Activated CD8-positive, alpha-beta memory T cell treated with anti-CD3 and anti-CD28 coated beads, Interleukin-2, amount 10 ng/mL, durations not matched to agents 7 days and 5 days (primary cell): ENCODE measurements at places on chromosomes 1 and 21.

GRCh38 chr1:244155661-244156060 lies 104.6 kb downstream of the ZBTB18 start:
- H3K36me3 ChIP-seq: no peaks in the 10 kb centered on the region
- H3K4me1 ChIP-seq: no peaks in the 10 kb centered on the region
- H3K27ac ChIP-seq: no peak overlapping the region
- H3K27me3 ChIP-seq: peaks cover 6% of the 10 kb centered on the region

DNA sequence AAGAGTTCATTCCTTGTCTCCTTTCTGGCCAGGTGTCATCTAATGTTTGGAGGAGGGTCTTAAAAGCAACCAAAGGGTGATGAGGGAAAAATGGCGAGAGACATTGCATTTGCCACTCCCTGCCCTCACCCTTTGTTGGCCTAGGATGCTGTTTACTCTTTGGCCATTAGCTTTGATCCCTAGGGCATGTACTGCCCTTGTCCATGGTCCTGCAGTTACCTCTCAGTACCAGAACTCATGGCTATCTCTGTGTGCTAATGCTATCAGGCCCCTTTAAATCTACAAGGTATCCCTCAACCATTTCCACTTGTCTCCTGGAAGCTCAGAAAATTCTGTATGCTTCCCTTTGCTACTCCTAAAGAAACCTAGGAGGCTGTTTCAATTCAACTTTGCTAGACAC lies 424.8 kb upstream of the PLXNA2 start:
- peaks cover under 1% of the 10 kb centered on the region for H3K27me3 ChIP-seq
- H3K4me1 ChIP-seq: no peaks in the 10 kb centered on the region
- DNase-seq: no peak
- no peak overlapping the region for H3K27ac ChIP-seq
- no peak overlapping the region for H3K4me3 ChIP-seq

DNA sequence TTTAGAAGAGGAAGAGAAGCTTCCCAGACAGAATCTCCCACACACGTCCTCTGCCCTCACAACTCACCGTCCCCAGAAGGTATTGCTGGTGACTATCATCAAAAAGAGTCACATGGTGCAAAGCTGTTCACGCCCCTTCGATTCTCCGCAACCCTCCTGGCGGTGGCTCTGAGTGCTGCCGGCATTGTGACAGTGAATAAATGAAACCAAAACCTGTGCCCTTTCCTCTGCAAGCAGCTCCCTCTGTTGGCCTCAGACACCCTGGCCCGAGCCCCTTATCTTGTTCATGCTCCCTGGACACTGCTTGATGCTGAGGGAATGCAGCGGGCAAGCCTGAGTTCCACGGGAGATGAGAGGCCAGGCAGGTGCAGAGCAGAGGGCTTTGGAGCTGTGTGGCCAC lies 510.3 kb downstream of the NPHP4 start:
- H3K27ac ChIP-seq: no peak overlapping the region
- peaks cover 3% of the 10 kb centered on the region for H3K4me1 ChIP-seq
- no peaks in the 10 kb centered on the region for H3K27me3 ChIP-seq
- DNase-seq: peak; percentile 62
- H3K4me3 ChIP-seq: no peak overlapping the region

DNA sequence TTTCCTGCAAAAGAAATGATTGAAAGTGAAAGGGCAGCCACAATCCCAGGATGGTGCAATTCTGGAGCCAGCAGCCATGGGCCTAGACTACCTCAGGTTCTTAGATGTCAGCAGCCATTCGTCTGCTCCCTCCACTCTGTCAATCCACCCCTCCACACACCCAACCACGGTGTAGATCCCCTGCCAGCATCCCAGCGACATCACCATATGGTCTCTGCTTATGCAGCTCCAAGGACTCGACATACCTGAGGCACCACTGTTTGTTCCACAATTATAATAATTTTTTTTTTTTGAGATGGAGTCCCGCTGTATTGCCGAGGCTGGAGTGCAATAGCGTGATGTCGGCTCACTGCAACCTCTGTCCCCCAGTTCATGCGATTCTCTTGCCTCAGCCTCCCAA lies 6.5 kb downstream of the SYNC start:
- peaks cover 14% of the 10 kb centered on the region for H3K27me3 ChIP-seq
- no peak for DNase-seq
- H3K36me3 ChIP-seq: no peaks in the 10 kb centered on the region

DNA sequence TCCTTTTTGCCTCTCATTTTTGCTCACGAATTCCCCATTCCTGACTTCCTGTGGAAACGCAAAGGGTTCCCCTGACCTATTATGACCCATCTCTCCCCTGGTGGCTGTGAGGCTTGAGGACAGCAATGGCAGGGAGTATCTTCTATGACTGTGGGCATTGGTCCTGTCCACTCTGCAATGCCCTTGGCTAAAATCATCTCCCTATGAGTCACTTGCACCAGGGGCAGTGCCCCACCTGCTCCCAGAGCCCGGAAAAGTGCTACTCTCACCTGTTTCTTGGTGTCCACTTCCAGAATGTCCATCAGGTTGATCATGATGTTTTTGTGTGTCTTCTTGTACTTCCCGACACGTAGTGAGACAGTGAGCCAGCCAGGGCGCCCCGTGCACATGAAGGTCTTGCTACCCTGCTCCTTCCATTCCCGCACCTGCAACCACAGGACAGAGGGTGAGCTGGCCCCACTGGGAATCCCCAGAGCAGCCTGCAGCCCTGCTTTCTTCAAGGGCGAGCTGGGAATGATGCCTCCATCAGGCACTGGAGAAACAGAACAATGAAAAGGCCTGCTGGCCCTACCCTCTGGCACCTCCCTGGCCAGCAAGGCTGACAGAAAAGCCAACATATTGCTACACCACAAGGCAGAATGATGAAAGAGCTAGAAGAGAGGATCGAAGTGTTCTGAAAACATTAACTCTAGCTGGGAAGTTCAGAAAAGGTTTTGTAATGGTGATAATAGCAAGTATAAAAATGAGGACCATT lies 3.5 kb downstream of the DHCR24 start:
- no peak for DNase-seq
- peaks cover 65% of the 10 kb centered on the region for H3K4me1 ChIP-seq
- peaks cover 5% of the 10 kb centered on the region for H3K27me3 ChIP-seq
- H3K4me3 ChIP-seq: no peak overlapping the region
- no peak overlapping the region for H3K27ac ChIP-seq
- H3K36me3 ChIP-seq: peaks cover 58% of the 10 kb centered on the region

- H3K4me3 ChIP-seq: no peak overlapping the region
- DNase-seq: no peak
- H3K27ac ChIP-seq: no peak overlapping the region
- H3K36me3 ChIP-seq: peaks cover 9% of the 10 kb centered on the region
- H3K4me1 ChIP-seq: peaks cover 42% of the 10 kb centered on the region
- H3K27me3 ChIP-seq: no peaks in the 10 kb centered on the region
Measured at GRCh38 chr1:206501881-206502280, 5.5 kb upstream of the RASSF5 start.

- H3K36me3 ChIP-seq: no peaks in the 10 kb centered on the region
- no peak for DNase-seq
- H3K27ac ChIP-seq: no peak overlapping the region
- H3K27me3 ChIP-seq: no peaks in the 10 kb centered on the region
- H3K4me1 ChIP-seq: peaks cover 35% of the 10 kb centered on the region
Measured at GRCh38 chr1:109887271-109887670, 23.4 kb upstream of the CSF1 start.
